ENCODE measurements at places on chromosomes 2 and 18.

- no peak for DNase-seq
Measured at GRCh38 chr2:26917135-26917836, 53.2 kb upstream of the MAPRE3 start.

DNA sequence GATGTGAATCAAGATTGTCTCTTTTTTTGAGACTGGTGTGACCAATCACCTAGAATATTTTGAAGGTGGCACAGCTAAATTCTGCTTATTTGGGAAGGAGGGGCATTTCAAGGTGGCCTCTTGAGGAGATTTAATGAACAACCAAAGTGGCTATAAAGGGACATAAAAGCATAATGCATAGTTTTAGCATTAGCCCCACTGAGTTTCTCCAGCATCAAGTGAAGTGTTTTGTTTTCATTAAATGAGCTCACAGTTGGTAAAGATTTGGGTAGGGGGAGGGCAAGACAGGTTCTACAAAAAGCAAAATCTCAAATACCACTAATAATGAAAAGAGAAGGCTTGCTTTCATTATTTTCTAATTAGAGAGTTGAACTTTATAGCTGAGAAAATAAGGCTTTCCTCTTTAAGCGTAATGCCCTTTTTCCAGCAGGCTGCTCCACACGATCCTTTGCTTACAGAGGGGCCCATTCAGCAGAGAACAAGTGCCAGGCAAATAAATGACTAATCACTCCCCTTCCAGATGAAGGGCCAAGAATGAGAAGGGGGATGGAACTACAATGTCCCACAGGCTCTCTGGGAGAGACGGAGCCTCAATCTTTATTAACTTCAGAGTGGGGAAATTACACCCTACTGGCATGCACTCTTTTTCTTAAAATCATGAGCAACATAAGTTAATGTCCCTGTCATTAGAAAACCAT lies 35.9 kb downstream of the LHCGR start:
- no peak for DNase-seq

- DNase-seq, result peak; percentile 28
Measured at GRCh38 chr2:71078624-71079023, 10.2 kb downstream of the NAGK start.

DNA sequence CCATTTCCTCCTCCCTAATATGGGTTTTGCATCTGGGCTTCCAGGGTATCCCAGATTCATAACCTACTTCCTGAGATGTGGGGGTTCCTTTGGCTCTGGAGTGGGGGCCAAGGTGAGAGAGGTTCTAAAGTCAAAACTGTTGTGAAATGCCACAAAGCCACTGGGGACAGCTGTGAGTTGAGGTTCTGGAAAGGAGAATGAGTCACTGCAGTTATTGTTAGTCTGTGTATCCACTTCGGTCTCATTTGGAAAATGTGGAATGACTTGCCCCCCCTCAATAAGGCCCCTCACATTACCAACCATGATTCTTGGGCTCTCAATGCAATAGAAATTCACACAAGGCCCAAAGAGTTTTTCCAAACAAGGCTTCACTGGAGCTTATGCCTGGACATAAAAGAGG lies 51.1 kb upstream of the LGALSL start:
- no peak for DNase-seq

GRCh38 chr2:100396483-100396882 lies 21.0 kb downstream of the CHST10 start:
- no peak for DNase-seq

DNA sequence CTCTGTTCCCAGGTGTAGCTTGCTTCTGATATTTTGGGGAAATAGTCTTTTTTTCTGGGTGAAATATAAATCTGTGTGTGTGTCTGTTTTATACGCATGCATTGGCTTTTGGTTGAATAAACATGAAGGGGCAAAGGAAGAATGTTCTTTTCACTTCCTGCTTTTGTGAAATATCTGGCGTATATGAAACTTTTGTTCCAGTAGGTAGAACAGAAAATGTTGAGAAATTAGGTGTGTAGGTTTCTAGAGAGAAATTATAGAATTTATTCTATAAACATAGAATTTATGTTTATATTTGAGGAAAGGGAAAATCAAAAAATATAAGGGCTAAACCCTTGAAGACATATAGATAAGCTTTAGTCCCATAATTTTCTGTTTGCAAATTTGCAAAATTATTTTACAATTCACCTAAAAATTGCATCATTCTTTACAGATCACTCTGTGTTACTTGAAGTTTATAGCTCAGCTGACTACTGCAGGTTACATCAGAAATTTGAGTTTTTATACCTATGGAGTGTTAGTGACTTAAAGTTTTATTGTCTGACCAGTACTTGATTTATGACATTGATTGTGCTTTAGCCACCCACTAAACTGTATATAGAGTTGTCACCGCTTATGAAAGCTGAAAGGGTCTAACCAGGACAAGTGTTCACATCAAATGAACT lies 116.1 kb downstream of the FAM117B start:
- DNase-seq, result no peak

DNA sequence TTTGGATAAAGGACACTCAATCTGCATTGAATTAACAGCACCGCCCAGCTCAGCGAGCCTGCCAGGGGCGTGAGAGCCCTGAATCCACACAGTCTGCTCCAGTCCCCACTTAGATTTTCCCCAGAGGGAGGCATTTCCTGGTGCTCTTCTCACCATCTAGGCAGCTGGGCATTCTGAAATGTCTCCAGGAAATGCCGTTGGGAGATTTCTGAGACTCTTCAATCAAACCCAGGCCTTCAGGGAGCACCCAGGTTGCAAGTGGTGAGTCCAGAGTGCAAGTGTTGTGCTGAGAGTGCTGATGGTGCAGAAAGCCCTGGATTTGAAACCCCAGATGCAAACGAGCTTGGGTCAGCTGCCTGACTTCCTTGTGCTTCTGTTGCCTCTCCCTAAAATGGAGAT lies 23.4 kb upstream of the TMEM37 start:
- DNase-seq, result no peak

GRCh38 chr2:139909136-139909535 lies 1128.9 kb upstream of the NXPH2 start:
- no peak for DNase-seq

- DNase-seq, result no peak
Measured at GRCh38 chr2:70123051-70123828, 36.0 kb downstream of the PCBP1 start.

GRCh38 chr18:4020026-4020425 lies 435.1 kb downstream of the DLGAP1 start:
- no peak for DNase-seq

GRCh38 chr2:60966507-60967405 lies 50.8 kb upstream of the PEX13 start:
- no peak for DNase-seq

DNA sequence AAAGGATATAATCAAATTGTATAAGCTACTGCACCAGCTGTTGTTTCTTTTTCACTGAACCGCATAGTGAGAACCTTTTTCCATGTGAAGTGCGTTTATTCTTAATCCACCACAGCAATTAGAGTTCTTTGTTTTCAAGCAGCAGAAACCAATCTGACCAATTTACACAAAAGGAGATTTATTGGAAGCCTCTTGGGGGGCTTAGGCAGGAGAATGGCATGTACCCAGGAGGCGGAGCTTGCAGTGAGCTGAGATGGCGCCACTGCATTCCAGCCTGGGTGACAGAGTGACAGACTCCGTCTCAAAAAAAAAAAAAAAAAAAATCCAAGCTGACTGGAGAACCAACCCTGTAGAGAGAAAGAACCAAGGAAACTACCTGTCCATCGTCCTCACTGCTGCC lies 10.0 kb downstream of the ADNP2 start:
- DNase-seq, result no peak

- DNase-seq, result no peak
Measured at GRCh38 chr2:120878970-120879369, 143.3 kb downstream of the GLI2 start.

- DNase-seq, result no peak
Measured at GRCh38 chr2:49935449-49935848, 781.1 kb upstream of the FSHR start.

GRCh38 chr2:152624805-152625204 lies 92.5 kb downstream of the PRPF40A start:
- DNase-seq, result no peak

GRCh38 chr2:127175041-127175721 lies 44.9 kb downstream of the CYP27C1 start:
- DNase-seq, result no peak

DNA sequence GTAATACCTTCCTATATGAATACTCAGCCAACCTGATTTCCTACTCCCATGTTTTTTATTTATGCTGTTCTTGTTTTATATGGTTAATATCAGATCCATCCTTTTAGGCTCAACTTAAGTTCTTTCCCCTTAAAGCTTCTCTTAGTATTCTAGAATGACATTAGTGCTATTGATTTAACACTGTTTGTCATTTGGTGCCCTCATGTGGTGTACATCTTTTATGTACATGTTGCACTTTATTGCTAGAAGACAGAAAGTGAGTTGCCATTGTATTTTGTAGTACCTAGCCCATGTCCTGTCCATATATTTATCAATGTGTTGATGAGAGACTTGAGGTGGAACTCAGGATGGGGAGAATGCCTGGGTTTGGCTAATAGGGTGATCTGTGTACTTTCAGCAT lies 2.5 kb downstream of the HTRA2 start:
- DNase-seq, result no peak

DNA sequence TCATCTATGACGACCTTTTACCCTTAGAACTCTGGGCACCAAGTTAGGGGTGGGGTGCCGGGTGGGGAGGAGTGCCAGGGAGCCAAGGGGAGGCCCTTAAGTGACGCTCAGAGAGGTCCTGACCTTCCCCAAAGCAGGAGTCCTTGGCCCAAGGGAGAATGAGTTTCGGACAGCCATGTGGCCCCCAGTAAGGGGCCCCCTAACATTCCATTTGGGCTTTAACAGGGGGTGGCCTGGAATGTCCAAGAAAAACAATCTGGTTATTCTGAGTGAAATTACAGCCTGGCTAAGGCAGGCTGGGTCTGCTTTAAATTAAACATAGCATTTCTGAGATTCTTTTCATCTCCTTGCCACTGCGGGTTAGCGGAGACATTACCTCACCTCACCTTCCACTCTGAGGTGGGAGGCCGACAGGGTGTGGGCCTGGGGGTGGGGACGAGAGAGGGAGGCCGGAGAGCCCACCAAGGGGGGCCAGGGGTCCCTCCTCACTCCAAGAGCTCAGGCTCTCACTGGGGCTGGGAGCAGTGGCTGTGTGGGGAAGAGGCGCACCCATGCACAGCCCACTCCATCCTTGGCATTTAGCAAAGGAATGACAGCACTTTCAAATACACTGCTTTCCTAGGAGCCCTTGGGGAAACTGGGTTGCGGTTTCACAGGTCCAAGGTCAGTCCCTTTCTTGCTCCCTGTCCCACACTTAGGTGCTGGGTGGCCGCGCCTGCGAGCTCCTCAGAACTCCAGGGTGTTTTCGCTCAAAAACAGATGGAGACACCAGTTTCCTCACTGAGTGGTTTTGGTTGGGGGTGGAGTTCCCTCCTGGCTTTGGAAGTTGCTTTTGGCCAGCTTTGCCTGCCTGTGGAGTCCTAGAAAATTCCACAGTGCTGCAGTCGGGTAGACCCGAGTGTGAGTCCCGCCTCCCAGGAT lies 107.4 kb downstream of the POLR1A start:
- DNase-seq, result no peak

- no peak for DNase-seq
Measured at GRCh38 chr2:179201869-179202268, 62.8 kb downstream of the SESTD1 start.

GRCh38 chr2:136235546-136235945 lies 117.6 kb upstream of the CXCR4 start:
- no peak for DNase-seq

GRCh38 chr2:60976256-60976850 lies 41.2 kb upstream of the PEX13 start:
- no peak for DNase-seq

DNA sequence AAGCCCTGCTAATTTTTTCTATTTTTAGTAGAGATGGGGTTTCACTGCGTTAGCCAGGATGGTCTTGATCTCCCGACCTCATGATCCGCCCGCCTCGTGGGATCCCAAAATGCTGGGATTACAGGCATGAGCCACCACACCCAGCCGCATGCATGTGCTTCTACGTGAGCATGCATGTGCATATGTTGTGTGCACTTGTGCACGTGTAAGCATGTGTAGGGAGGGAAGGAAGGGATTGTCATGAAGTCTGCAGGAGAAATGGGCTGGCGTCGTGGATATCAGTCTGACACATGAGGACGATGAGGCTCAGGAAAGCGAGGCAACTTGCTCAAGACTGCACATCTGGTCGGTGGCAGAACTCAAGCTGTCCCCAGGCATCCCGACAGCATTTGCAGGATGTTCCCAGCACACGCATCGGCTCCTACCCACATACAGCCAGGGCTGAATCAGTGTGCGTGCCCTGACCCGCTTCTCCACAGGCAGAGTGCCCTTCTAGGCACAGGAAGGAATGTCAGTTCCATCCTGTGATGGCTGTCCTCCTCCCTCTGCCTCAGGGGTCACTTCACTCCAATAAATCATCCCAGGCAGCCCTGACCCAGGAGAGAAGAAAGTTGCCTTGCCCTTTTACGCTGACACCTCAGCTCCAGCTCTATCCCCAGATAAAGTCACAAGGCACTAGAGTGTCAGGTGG lies 49.9 kb upstream of the SLC14A2 start:
- DNase-seq, result no peak

Data from NCI-H1105 (cell line).